ENCODE measurements at places on chromosomes 7 and 10. TPM values are rescaled to one million over a fixed set of nuclear protein-coding genes. Genes with fewer than 3 reads are reported as not detected.

The SPDYE9 gene
- not detected for polyA plus RNA-seq

The AFAP1L2 gene
- 4.8 TPM for polyA plus RNA-seq

The FEZF1 gene
- polyA plus RNA-seq = not detected

The ATP6V0A4 gene
- polyA plus RNA-seq = not detected

The TAS2R41 gene
- polyA plus RNA-seq = not detected

The PSPH gene
- polyA plus RNA-seq = 1.9 TPM

The UBE2D4 gene
- polyA plus RNA-seq = 5.8 TPM

The SEPHS1 gene
- polyA plus RNA-seq = 14.7 TPM

The ZNF736 gene
- 10.0 TPM for polyA plus RNA-seq

Data from B cell (primary cell).